NCI-H1048 (cell line): ENCODE measurements at places on chromosomes 16 and 17.

DNA sequence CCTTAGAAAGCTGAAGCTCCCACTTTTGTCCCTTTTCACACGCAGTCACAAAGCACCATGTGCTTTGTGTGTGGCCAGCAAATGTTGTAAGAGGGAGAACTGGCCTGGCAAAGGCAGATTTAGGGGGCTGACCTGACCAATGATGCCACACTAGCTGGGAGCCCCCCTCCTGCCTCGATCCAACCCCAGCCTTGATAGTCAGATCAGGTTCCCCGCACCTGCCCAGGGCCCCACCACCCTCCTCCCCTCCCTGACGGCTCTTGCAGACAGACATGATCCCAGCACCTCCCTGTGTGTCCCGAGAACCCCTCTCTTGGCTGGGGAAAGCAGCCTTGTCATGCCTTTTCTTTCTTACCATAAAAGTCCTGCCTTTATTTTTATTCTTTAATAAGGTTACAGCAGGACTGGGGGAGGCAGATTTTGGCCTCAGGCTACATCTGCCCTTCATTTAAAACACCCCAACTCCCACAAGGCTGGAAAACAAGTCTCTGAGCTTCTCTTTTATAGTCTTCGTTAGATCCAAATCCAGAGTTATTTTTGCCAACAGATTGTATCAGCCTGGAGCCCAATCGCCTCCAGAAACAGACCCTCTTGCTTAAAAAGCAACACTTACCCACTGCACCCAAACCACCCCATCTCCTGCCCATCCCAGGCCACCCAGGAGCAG lies 201.8 kb upstream of the CDH5 start:
- no peak for DNase-seq

DNA sequence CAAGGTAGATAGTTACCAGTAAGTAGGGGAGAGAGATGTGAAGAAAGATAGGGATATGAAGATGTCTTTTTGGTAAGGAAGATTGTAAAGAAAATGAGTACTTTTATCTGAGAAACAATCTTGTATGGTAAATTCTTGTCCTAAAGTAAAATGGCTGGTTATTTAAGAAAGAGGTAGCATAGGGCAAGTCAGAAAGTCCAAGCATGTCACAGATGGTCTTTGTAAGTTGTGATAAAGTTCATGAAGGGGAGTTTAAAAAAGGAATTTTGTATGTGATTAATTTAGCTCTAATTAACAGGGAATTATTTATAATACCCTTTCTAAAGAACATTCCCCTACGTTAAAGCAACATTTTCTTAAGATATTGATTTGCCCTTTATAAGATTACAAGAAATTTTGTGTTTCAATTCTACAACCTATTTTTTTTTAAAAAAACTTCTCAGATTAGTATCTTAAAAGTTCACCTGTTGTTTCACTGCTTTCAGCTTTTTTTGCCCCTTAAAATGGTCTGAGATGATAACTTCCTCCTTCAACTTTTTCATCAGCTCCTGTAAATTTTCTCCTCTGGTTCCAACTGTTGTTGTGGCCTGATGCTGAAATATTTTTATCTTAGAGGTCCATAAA lies 16.2 kb upstream of the CPHXL start:
- DNase-seq, result no peak

DNA sequence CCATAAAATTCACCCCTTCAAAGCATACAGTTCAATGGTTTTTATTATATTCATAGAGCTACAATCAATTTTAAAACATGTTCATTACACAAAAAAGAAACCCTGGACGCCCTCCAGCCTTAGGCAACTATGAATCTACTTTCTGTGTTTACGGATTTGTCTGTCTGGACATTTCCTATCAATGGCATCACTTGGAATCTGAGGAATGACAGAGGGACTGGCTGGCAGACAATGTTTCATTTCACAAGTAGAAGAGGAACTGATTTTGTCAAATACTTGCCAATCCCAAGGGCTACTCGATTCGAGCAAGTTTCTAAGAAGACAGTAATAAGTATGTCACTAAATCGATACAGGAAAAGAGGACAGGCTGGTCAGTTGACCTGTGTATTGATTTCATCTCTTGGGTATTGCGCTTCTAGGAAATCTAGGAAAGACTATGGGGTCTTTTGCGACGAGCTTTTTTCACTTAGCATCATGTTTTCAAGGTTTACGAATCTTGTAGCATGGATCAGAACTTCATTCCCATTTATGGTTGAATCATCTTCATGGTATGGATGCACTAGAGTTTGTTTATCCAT lies 56.6 kb downstream of the RGS9 start:
- no peak for DNase-seq

DNA sequence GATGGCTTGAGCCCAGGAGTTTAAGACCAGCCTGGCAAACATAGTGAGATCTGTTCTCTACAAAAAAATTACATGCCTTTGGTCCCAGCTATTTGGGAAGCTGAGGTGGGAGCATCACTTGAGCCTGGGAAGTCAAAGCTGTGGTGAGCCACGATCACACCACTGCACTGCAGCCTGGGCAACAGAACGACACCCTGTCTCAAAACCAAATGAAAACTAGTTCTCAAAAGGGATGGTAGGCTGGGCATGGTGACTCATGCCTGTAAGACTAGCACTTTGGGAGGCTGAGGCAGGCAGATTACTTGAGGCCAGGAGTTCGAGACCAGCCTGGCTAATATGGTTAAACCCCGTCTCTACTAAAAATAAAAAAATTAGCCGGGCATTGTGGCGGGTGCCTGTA lies 31.1 kb downstream of the PPM1D start:
- no peak for DNase-seq

DNA sequence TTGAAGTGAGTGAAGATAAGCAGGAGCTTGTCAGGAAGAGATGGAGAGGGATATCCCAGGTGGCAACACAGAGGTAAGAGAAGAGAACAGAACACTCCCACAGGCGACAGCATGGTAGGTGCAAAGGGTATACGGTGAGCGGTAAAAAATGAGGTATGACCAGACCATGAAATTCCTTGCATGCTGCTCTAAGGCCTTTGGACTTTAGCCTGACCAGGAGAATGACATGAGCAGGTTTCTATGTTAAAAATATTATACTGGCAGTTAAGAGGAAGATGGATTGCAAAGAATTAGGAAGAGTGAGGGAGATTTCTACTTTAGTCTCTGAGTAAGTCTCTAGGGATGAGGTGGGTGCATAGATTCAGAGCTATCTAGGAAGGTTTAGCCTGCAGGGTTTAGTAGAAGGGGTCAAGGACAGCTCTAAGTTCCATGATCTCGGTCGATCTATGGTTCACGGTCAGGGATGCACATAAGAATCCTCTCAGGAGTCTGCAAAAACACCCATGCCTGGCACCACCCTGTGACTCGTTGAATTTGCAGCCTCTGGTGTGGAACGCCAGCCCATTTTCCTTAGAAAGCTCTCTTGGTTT lies 65.7 kb downstream of the HLF start:
- no peak for DNase-seq
